ENCODE measurements at places on chromosomes 6 and 20.

DNA sequence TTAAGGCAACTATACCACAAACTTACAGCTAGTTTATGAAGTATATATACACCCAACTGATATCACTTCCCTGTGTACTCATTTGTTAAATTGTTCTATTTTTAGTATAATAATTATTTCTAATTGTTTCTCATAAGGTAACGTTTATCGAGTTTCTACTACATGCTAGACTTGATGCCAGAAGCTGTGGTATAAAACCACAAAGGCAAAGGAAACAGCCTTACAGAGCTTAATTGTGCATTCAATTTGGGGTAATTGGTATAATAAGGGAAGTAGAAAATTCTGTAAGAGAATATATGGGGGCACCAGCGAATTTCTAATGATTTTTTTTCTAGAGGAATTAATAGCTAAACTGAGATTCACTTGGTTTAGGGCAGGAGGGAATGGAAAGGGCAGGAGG is 183.9 kb downstream of the GRM1 start:
- no peak for DNase-seq

GRCh38 chr6:11653028-11653583 is 115.6 kb downstream of the TMEM170B start:
- DNase-seq: peak; percentile 96

DNA sequence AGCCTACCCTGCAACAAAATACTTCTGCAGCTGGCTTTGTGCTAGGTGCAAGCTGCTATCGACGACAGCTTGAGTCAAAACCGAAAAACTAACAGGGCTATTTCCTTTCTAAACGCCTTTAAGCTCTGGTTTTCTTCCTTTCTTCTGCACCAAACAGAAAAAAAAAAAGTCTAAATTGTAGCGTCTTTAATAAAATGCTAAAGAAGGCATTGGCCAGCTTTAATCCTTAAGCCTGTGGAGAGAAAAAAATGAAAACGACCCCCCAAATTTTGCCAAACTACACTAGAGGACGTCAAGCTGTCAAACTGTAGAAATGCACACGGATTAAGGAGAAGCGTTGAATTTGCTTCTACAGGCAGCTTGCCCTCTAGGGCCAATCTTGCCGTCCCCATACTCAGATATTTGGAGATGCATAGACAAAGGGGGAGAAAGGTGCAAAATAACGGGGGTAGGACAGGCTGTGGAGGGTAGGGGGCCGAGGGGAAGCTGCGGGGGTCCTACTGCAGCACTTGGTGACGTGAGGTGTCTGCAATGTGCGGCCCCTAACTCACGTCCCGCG is 1.4 kb upstream of the NRN1 start:
- no peak for DNase-seq

DNA sequence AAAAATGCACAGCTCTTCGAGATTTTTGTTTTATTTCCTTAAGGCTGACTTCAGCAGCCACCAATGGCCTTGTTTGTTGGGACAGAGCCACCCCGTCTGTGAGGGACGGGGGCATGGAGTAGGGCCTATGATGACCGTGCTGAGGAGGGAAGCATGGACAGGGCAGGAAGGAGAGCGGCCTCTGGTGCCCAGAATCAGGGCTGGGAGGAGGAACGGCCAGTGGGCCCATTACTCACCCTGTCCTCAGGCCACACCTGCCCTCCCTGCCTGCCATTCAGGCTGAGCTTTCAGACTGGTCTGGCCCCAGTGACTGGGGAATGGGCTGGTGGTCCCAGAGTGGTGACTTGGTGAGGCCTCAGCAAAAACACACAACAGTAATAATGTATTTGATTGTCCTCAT is 104.4 kb downstream of the SMOC2 start:
- DNase-seq: no peak

DNA sequence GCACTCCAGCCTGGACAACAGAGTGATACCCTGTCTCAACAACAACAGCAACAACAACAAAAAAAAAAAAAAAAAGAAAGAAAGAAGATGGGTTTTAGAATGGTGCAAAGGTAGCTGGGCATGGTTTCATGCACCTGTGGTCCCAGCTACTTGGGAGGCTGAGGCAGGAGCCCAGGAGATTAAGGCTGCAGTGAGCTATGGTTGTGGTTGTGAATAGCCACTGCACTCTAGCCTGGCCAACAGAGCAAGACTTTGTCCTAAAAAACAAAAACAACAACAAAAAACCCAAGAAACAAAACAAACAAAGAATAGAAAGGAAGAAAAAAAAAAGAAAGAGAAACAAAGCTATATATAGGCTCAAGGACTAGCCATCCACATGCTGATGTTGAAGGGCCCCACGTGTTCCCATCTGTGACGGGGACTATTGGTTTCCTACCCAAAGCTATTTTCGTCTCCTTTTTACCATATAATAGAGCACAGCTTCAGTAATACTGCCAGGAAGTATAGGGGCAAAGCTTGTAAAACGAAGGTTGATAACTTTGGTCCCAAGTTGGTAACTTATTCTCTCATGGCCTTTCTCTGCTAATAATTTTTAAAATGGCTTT is 7.9 kb upstream of the EEF1E1 start:
- no peak for DNase-seq

GRCh38 chr20:48455651-48456365 is 372.0 kb downstream of the PREX1 start:
- no peak for DNase-seq

DNA sequence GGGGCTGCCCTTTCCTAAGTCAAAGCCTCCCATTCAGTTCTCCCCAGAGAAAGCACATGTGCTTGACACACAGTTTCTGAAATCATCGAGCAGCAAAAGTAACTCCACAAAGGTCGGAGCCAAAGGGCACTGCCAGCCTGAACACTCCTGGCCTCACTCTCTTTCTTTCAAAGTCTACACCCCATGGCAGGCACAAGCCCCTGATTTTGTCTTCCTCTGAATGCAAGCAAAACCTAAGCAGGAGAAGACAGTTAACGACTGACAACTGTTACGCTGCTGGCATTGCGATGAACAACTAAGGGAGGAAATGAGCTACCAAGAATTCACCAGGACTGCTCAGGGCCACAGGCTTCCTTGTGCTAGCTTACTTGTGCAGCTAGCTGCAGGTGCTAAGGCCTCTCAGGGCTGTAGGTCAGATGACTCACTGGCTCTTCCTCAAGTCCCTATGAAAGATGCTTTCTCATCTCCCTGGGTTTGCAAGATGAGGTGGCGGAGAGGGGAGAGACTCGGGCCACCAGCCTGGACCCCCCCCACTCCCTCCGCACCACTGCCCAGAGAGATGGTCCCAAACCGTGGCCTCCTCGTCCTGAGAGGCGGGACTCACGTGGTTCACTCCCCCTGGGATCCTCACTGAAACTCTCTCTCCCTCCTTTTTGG is 208.2 kb downstream of the DLL1 start:
- DNase-seq: no peak

GRCh38 chr6:161584051-161584450 is 310.2 kb upstream of the AGPAT4 start:
- no peak for DNase-seq

- DNase-seq: no peak
These were observed 14.5 kb downstream of the BRD2 start for GRCh38 chr6:32982702-32983492.

- no peak for DNase-seq
These were observed 38.3 kb downstream of the PDRG1 start for GRCh38 chr20:31913431-31914157.

DNA sequence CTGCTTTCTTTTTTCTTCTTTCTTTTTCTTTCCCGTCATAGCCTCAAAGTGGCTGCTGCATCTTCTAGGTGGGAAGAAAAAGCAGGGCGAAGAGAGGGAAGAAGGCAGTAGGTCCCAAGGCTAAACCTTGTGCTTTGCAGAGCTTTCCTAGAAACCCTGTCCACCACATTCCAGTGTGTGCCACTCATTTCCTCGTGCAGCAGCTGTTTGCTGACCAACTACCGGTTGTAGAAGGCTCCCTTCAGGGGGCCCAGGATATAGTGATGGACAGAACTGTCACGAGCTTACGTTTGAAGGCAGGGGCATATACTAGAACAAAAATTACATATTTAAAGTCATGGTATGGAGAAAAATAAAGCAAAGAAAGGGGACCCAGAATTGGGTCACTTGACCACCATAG is 103.0 kb downstream of the SASH1 start:
- peak; percentile 54 for DNase-seq

DNA sequence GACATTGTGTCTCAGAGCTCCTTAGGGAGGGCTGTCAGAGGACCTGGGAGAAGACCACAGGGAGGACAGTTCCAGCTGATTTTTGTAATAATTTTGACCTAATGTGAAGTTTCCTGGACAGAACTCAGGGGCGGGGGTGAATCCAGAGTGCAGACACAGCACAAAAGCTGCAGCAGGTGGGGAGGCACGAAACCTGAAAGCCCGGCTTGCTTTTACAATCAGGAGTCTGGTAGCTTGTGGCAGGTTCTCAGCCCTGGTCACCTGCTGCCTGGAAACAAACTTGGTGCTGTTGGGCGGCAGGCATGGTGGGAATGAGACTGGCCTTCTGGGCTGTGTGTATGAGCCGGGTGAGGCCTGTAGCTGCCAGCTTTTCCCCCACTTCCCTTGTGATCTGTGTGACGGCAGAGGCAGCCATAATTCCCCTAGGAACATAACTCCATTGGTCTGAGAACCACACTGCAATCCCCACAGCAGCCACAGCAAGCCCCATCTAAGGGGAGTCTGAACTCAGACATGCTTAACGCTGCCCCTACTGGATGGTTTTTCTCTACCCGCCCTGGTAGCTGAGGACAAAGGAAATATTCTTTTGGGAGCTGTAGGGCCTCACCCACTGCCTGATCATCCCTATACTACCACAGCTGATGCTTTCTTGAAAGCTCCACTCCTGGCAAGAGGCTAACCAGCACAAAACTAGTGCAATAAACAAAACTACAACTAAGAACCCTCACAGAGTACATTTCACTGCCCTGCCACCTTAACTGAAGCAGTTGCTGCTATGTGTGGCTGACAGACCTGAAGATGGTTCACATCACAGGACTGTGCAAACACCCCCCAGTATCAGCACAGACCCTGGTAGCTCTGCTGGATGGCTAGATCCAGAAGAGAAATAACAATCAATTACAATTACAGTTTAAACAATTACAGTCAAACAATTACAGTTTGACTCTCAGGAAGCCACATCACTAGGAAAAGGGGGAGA is 1055.1 kb upstream of the GJE1 start:
- no peak for DNase-seq

DNA sequence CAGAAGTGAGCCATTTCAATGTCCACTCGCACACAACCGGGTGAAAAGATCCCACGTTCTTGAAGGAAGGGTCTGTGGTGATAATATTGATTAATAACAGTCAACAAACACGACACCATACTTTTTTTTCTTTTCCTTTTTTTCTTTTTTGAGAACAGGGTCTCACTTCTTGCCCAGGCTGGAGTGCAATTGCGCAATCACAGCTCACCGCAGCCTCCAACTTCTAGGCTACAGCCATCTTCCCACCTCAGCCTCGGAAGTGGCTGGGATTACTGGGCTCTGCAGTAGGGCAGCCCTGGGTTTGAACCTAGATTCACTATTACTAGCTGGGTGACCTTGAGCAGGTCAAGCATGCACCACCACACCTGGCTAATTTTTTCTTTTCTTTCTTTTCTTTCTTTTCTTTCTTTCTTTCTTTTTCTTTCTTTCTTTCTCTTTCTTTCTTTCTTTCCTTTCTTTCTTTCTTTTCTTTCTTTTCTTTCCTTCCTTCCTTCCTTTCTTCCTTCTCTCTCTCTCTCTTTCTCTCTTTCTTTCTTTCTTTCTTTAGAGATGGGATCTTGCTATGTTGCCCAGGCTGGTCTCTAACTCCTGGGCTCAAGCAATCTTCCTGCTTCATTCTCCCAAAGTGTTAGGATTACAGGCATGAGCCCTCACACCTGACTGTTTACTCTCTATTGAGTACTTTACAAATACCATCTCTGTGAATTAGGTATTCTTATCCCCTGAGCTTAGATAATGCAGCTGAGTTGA is 123.9 kb downstream of the SNX5 start:
- DNase-seq: no peak

- DNase-seq: no peak
These were observed 39.4 kb upstream of the HIVEP2 start for GRCh38 chr6:142984386-142984785.

GRCh38 chr20:35774391-35774790 is 2.6 kb downstream of the PHF20 start:
- no peak for DNase-seq

- no peak for DNase-seq
These were observed 64.5 kb upstream of the SLC22A1 start for GRCh38 chr6:160057080-160057479.

DNA sequence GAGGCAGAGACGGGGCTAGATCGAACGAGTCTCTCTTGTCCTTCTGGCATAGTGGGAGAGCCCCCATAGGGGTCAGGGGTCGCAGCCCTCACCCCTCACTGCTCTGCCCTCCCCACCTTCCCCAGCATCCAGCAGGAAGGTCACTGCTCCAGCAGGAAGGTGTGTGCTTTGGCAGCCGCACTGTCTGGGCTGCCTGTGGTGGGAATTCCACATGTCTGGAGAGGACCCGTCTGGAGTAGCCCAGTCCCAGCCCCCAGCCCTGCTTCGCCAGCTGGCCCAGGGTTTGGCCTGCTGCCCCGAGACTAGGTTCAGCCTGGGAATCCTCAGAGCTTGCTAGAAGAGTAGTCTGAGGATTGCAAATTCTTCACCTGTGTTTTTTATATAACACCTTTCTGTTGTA is 2.5 kb upstream of the R3HDML start:
- no peak for DNase-seq

DNA sequence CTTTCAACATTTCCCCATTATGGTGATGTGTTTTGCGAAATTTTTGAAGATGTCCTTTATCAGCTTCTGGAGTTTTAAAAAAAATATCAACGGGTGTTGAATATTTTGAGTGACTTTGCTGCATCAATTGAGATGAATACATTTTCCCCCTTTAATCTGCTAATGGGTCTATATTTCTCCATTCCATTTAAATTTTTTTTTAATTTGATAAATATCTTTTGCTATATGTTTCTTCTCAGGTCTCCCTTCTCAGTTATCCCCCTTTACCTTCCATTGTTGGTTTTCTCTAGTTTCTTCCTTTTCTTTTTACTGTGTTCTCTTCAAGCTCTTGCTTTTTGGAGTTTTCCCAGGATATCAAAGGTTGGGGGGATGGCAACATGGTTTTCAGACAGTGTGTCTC is 1.4 kb upstream of the KIFC1 start:
- no peak for DNase-seq

DNA sequence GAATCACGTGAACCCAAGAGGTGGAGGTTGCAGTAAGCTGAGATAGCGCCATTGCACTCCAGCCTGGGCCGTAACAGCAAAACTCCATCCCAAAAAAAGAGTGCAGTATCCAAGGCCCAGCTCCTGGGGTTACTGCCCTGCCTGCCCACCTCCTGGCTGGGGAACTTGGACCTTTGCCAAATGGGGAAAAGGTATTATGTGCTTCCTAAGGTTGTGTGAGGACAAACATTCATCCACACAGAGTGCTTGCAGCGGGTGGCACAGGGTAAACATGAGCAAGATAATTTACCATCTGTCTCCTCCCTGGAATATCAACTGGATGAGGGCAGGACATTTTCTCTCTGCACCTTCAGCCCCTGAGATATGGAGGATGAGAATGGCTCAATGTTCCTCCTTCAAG is 94.9 kb upstream of the POPDC3 start:
- no peak for DNase-seq

- DNase-seq: no peak
These were observed 64.0 kb downstream of the SYNDIG1 start for GRCh38 chr20:24533449-24533848.
